ENCODE measurements at places on chromosomes 6 and 20.

DNA sequence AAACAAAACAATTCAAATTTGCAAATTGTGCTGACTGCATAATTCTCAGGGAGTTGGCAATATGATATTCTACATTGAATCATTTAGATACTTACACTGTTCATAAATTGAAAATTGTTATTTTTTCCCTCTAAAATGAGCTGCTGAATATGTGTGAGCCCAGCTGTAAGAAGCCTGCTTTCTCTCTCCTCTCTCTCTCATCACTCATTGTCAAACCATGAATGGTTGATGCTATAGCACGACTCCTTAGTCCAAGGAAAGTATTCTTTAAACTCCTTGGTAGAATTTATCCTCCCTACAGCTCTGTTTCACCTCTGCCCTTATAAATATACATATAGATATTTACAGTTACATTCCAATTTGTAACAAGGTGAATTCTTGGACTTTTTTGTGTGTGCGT, 116.4 kb upstream of the POU3F2 start:
- no peak for DNase-seq

DNA sequence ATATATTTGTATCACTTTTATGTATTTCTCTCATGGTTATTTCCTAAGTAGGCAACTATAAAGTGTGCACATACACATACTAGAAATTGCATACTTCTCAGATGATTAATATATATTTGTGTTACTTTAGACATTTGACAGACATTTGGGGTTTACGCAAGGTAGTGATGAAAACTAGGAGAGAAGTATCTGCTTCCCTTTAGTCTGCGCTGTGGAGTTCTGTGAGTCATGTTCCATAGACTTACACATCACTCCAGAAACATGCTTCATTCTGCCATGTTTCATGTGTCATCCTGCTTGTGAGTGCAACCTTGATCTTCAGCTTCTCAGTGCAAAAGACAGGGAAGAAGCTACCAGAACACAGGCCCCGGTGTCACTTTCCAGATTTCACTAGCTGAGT, 200.7 kb upstream of the BMP2 start:
- DNase-seq = no peak

GRCh38 chr6:105382496-105382895, 20.4 kb downstream of the PREP start:
- DNase-seq = no peak

DNA sequence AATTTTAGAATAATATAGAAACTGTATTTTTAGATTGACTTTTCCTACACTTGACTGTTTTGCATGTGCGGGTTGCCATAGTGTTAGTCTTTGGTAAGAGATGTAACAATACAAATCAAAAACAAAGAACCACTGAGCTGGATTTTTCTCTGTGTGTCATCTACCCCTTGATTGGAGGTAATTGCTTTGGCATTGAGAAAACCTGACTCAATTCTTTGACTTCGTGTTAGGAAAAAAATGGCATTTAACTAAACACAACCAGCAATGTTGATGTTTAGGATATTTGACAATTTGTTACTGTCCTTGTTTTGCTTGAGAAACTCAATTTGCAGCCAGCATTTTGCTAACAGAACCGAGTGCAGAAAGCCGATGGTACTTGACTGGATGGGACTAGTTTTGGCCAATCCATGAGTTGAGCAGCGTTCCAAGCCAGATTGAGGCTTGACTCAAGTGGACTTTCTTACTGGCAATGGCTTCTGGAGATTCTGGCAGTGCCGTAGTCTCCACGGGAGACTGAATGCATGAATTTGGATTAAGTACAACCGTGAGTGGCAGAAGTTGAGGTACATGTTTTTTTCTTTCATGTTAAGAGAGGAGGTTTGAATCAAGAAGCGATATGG, 17.1 kb downstream of the TPBG start:
- DNase-seq = no peak

- no peak for DNase-seq
Measured at GRCh38 chr20:35011589-35012226, 56.0 kb downstream of the MYH7B start.

- DNase-seq = no peak
Measured at GRCh38 chr20:17541596-17541995, 10.4 kb upstream of the BFSP1 start.

DNA sequence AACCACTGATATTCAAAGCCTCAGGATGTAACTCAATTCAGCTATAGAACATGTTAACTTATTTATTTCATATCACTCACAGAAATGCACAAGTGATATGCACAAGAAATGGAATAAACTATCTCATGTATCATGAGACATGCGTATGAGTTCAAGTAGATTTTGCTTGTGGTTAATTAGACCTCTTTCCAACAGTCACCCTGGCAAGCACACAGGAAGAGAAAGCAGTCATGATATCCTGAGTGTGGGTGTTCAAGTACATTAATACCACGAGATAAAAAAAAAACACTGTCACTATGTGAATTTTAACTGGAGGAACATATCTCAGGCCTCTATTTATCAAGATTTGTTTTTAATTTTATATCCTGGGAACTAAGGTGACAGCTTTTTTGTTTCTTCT, 64.2 kb downstream of the LAMP5 start:
- no peak for DNase-seq

GRCh38 chr20:17969278-17969883, 563 bp downstream of the MGME1 start:
- DNase-seq = no peak

DNA sequence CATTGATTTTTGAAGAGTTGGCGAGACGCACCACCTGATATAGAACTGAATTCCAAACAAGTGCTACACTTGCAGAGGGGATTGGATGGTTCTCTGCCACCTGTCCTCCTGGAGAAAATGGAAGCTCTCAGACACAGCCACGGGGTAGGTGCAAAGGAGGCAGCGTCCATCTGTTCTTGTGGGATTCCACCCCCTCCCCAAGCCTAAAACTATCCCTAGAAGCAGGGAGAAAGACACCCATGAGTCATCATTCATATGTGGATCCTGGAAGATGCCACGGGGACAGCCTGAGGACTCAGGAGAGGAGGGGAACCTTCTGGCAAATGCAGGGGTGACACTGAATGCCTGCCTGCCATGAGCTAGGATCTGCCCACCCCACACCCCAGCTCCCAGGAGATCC, 171.3 kb upstream of the CST7 start:
- DNase-seq = no peak

- DNase-seq = no peak
Measured at GRCh38 chr6:130314271-130314670, 51.5 kb upstream of the TMEM200A start.

- no peak for DNase-seq
Measured at GRCh38 chr6:32393665-32394420, 13.1 kb downstream of the BTNL2 start.
